ENCODE measurements at places on chromosomes 7 and 10.

GRCh38 chr7:141484907-141485306 is 66.3 kb upstream of the AGK start:
- DNase-seq, result no peak

DNA sequence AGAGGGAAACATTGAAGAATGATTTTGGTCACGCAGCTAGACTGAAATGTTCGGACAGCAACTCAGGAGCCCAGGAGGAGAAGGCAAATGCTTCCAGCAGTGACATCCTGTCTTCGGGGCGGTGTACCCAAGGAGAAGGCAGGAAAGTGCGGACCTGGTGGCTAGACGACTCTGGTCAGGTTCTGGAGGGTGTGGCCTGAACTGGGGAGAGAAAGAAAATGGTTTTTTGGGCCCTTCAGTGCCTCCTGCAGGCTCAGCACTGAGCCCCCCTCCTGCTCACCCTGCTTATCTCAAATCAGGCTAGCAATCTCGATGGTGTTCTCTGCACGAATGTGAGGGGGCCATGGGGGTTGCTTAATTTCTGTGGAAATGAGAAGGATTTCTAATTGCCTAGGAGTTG is 26.7 kb upstream of the TARP start:
- DNase-seq, result no peak

- no peak for DNase-seq
Measured at GRCh38 chr7:140350056-140350455, 48.3 kb downstream of the SLC37A3 start.

- DNase-seq, result no peak
Measured at GRCh38 chr10:124484661-124485060, 23.0 kb downstream of the LHPP start.

- DNase-seq, result peak; percentile 72
Measured at GRCh38 chr7:936386-937054, 18.0 kb downstream of the ADAP1 start.

- DNase-seq, result no peak
Measured at GRCh38 chr7:114209968-114210367, 204.6 kb upstream of the FOXP2 start.

- peak; percentile 3 for DNase-seq
Measured at GRCh38 chr10:73591935-73592699, 975 bp upstream of the USP54 start.

- DNase-seq, result no peak
Measured at GRCh38 chr7:134712196-134712595, 65.5 kb downstream of the BPGM start.

DNA sequence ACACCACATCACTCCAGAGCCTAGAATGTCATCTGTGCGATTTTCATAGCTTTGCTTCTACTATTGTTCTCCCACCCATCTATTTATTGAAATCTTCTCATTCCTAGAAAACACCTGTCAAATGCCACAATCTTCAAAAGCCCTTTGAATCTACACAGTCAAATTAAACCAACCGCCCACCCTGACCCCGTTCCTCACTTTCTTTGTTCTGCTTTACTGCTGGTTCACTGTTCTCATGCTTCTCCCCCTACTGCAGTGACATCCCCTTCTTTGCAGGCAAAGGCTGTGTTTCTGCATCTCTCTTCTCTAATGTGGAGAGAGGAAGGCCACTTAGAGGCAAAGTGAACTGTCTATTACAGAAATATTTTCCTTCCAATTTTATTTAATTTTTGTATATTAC is 152.4 kb upstream of the NEBL start:
- DNase-seq, result no peak

DNA sequence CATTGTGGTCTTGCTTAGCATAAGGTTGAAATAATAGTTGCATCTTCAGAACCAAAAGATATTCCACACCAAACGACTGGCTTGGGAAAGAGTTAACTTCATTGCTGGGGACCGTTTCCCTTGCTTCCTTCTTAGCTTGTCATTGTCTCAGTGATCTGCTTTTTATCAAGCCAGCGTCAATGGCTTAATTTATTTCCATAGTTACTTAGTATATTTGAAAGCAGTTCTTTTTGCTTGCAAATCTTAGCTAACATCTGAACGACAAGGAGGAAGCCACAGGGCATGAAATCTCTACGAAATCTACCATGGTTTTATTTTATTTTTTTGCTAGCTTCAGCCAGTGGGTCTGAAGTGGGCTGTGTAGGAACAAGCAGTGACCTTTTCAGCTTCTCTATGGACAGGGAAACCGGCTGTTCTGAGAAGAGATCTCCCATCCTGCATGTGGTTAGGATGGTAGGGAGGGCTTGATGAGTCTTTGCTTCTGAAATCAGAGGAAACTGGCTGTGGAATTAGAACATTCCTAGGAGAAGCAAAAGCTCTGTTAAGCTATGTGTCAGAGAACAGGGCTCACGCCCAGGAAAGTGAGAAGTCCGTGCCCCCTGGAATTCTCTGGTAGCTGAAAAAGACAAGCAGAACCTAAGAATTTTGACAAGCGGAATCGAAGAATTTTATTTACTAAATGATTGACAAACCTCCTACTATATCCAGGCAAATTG is 8.0 kb downstream of the SLC18A2 start:
- DNase-seq, result no peak

DNA sequence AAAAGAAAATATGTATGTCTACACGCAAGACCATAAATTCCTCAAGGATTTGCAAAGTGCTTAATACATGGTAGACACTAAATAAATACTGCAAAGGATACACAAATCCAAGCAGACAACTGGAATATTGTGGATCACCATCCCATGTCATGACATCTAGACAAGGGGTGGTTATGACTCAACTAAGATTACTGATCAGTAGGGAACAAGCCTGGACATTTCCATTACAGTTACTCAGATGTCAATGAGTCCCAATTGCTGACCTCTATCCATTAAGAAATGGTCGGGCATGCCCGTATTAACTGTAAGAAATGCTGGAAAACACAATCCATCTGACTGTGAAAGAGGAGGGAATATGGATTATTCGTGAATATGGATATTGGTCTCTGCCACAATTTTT is 27.6 kb upstream of the RUFY2 start:
- DNase-seq, result no peak

GRCh38 chr7:157407512-157408257 is 70.9 kb downstream of the DNAJB6 start:
- no peak for DNase-seq

- DNase-seq, result no peak
Measured at GRCh38 chr7:32616625-32617024, 121.3 kb downstream of the AVL9 start.

DNA sequence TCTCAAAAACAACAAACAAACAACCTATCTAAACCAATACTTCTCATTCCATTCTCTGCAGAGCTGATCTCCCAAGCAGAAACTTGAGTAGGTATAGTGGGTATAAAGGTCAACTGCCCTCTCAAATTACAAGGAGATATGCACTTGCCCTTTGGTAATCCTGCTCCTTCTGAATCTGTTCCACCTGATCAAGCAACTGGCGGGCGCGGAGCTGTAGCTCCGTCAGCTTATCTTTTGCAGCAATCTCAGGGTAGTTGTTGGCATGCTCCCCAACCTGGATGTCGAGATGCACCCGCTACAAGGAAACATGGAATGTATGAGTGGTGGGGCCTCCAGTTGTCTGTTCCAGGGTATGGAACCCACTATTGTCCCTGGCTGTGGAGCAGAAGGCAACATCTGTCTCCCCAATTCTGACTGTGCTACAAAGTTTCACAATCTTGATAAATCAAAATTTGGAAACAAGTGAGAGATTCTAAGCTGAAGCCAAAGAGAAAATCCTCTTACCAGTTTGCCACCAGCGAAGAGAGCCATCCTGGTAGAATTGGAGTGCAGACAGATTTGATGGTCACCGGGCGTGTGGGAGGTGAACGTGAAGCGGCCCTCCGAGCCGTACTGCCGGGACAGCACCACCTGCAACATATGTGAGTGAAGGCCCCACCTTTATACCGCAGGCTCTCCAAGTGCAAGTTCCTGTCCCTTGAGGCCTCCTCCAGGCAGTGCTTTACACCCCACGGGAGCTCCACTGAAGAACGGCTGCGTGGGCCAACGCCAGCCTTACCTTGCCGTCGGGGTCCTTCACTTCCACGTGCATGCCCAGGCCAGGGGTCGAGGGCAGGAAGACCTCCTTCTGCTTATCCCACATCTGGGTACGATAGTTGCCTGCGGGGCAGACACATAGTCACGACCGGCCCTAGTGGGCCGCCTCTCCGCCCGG is 819 bp downstream of the TMED4 start:
- DNase-seq, result peak; percentile 53

- DNase-seq, result no peak
Measured at GRCh38 chr7:69981646-69982045, 383.4 kb downstream of the AUTS2 start.

DNA sequence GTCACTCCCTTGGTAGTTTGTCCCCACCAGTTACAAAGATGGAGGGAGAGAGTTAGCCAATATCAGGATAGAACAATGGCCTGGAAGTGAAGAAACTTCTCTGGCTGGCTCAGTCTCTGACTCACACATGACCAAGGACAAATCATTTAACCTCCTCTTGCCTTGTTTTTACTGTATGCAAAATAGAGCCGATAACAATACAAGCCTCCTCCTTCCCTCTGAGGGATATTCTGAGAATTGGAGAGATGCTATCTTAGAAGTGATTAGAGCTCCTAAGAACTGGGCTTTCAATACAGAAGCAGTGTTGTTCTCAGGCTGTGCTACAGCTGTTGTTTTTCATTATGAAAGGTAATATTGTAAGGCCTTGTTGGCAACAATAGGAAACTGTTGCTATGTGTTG is 87.7 kb upstream of the EGR2 start:
- DNase-seq, result no peak

DNA sequence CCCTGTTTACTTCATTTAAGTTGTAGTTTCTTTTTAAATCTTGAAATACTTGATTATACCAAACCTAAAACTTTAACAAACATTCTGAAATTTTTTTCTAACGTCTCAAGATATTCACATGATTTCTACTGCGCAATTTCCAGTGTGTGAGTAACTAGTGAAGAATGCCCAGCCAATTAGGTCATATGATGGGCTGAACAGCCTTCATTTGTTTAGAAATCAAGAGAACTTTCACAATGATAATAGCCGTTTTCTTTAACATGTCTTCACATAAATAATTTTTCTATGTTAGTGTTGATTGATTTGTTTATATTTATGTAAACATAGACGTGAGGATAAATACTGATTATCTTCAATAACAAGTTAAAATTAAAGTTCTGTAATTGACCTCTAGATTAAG is 21.8 kb downstream of the STAM start:
- no peak for DNase-seq

DNA sequence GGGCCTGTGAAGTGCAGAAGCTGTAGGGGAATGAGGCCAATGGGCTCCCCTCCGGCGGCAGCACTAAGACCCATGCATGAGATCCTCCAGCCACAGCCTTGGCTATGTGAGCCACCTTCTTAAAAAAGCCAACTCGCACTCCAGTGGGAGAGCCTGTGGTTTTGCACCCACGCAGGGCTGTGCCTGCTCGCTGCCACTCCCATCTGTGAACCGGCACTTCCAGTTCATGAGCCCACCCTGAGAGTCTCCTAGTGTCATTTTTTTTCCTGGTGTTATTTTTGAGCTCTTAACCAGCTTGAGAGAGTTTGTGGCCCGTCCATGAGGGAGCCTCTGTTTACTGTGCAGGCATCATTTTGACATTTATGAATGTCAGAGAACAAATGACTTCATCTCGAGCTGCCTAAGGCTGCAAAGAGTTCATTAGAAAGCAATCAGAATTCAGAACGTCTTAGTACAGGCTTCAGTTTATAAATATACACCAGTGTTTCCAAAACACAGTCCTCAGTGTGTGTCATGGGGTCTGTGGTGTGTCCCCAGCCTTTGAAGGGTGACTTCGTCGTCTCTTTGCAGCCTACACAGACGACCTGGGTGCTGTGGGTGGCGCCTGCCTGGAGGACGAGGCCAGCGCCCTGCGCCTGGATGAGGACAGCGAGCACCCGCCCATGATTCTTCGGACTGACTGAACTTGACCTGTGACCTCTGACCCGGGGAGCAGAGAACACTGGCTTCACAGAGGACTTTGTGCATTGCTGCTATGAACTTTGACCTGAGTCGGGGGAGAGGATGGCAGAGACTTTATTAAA is 40.4 kb downstream of the WIPI2 start:
- no peak for DNase-seq

GRCh38 chr7:101164071-101164840 is 1.1 kb downstream of the VGF start:
- no peak for DNase-seq

DNA sequence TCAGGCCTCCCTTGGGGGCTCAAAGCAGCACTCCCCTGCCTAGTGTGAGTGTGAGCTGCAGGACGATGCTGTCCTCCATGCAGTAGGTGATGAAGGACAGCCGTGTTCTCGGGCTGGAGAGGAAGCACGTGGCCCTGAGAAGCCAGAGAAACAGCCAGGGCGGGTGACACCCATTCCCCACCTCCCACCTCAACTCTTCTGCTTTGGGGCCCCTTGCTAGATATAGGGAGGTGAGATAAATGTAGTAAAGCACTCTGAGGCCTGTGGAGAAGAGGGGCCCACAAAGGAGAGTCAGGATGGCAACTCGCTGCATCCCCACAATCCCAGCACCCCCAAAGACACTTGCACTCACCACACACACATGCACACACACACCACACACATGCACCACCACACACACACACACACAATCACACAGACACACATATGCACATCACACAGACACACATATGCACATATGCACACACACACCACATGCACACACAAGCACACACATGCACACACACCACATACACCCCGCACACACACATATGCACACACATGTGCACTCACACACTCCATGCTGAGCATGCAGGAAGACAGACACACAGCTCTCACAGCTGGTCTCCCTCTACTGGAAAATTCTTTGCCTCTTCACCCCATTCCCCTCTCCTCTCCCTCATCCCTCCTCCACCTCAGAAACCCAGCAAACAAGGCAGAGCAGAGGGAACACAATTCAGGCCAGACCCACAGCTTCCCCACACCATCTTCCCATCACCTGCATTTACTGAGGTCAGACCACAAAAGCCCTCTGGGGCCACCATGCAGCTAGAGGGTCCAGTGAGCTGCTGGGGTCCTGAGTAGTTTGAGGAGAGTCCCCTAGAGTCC is 30.5 kb downstream of the ANXA8 start:
- no peak for DNase-seq

DNA sequence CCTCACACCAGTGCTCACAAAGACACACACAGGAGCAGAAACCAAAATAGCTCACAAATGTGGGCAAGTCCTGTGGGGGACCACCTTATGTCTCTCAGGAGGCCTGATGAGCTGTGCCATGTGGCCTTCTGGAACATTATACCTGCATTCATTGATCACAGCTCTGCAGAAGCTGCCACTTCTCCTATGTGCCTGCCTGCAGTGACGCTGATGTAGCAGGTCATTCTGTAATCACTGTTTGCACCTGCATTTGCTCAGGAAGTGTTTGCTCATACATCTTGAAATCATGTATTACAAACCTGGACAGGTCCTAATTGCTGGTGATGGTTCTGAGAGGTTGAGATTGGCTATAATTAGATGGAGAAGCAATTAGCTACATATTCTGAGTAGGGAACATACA is 310.2 kb downstream of the AUTS2 start:
- DNase-seq, result no peak
